Stimulated activated CD4-positive, alpha-beta T cell treated with anti-CD3 and anti-CD28 coated beads, TNF-alpha, amount 100 ng/mL, for 1 hour (primary cell): ENCODE measurements at places on chromosomes 4 and X.

GRCh38 chr4:140126261-140126660 is 27.7 kb downstream of the MAML3 start:
- no peak for DNase-seq

DNA sequence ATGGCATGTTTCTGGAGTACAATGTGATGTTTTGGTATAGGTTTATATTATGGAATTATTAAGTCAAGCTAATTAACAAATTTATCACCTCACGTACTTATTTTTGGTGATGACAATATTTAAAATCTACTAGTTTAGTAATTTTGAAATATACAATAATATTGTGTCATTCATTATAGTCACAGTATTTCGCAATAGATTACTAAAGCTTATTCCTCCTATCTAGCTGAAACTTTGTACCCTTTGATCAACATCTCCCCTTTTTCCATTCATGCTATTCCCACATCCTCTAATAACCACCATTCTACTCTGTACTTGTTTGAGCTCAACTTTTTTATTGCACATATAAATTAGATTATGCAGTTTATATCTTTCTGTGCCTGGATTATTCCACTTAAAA is 164.8 kb upstream of the SPANXN4 start:
- no peak for DNase-seq

- DNase-seq = no peak
Measured at GRCh38 chr4:130608121-130608520, 1512.2 kb downstream of the C4orf33 start.

GRCh38 chr4:188372829-188373228 is 233.6 kb downstream of the TRIML1 start:
- no peak for DNase-seq

GRCh38 chrX:103211012-103211715 is 3.7 kb upstream of the BEX4 start:
- DNase-seq = no peak

- DNase-seq = no peak
Measured at GRCh38 chrX:11113731-11114130, 2.6 kb downstream of the HCCS start.
